ENCODE measurements at places on chromosomes 16 and 17. TPM values are rescaled to one million over a fixed set of nuclear protein-coding genes. Genes with fewer than 3 reads are reported as not detected.

The SYNGR2 gene
- total RNA-seq: 9.1 TPM

The ZP2 gene
- not detected for total RNA-seq

The SLC16A13 gene
- 1.00 TPM for total RNA-seq

The KRTAP3-2 gene
- total RNA-seq: not detected

The PRAC1 gene
- not detected for total RNA-seq

The PABPN1L gene
- not detected for total RNA-seq

The ANKRD40CL gene
- not detected for total RNA-seq

The ZNF205 gene
- total RNA-seq: 24.1 TPM

The GFAP gene
- total RNA-seq: 0.12 TPM

The TBC1D3E gene
- not detected for total RNA-seq

The SEC14L5 gene
- under 0.01 TPM for total RNA-seq

The SCN4A gene
- total RNA-seq: under 0.01 TPM

The OR2C1 gene
- total RNA-seq: 0.25 TPM

The SOST gene
- total RNA-seq: not detected

The CCL8 gene
- total RNA-seq: not detected

The CSNK1D gene
- total RNA-seq: 57.6 TPM

The KRT222 gene
- total RNA-seq: 1.00 TPM

The SLC38A8 gene
- total RNA-seq: not detected

The CCDC200 gene
- total RNA-seq: not detected

The SLC5A11 gene
- total RNA-seq: not detected

The MMP25 gene
- 0.11 TPM for total RNA-seq

The SALL1 gene
- total RNA-seq: 6.0 TPM

The RPL27 gene
- total RNA-seq: 858 TPM

The HS3ST3A1 gene
- total RNA-seq: 47.7 TPM

The LAT gene
- total RNA-seq: 0.33 TPM

The GGT6 gene
- total RNA-seq: not detected

The SLC9A5 gene
- 1.4 TPM for total RNA-seq

The RAB37 gene
- 0.11 TPM for total RNA-seq

The NGFR gene
- 0.12 TPM for total RNA-seq

The C16orf74 gene
- 26.5 TPM for total RNA-seq

The KRTAP1-5 gene
- total RNA-seq: 54.1 TPM

The SLC6A2 gene
- total RNA-seq: not detected

The SP6 gene
- 0.11 TPM for total RNA-seq

The PRR35 gene
- total RNA-seq: 0.11 TPM

The CD300LG gene
- not detected for total RNA-seq

The VTN gene
- total RNA-seq: 0.11 TPM

Measured in uterine smooth muscle cell (primary cell).